ENCODE measurements at places on chromosomes 3 and 15. TPM values are rescaled to one million over a fixed set of nuclear protein-coding genes. Genes with fewer than 3 reads are reported as not detected.
A peak's percentile ranks its signal among the peaks of the same experiment; 100 is the strongest.

The NME9 gene
- total RNA-seq: not detected

- no peak within 1 kb of the TSS for H3K4me3 ChIP-seq
- no peaks in the 10 kb centered on the region for H3K4me1 ChIP-seq
- H3K27ac ChIP-seq: no peak within 1 kb of the TSS
- DNase-seq: no peak
- 0 out of 2 replicates have a peak, but pooled peaks cover 9% of the 10 kb centered on the region for H3K36me3 ChIP-seq
- no peaks in the 10 kb centered on the region for H3K27me3 ChIP-seq
Measured at GRCh38 chr3:44712455-44713075, at the start of gene ZNF502. Gene ZNF502, plus strand, starts transcription at chr3:44712660. Its CDS starts 7,602 bp downstream, at chr3:44720262.

DNA sequence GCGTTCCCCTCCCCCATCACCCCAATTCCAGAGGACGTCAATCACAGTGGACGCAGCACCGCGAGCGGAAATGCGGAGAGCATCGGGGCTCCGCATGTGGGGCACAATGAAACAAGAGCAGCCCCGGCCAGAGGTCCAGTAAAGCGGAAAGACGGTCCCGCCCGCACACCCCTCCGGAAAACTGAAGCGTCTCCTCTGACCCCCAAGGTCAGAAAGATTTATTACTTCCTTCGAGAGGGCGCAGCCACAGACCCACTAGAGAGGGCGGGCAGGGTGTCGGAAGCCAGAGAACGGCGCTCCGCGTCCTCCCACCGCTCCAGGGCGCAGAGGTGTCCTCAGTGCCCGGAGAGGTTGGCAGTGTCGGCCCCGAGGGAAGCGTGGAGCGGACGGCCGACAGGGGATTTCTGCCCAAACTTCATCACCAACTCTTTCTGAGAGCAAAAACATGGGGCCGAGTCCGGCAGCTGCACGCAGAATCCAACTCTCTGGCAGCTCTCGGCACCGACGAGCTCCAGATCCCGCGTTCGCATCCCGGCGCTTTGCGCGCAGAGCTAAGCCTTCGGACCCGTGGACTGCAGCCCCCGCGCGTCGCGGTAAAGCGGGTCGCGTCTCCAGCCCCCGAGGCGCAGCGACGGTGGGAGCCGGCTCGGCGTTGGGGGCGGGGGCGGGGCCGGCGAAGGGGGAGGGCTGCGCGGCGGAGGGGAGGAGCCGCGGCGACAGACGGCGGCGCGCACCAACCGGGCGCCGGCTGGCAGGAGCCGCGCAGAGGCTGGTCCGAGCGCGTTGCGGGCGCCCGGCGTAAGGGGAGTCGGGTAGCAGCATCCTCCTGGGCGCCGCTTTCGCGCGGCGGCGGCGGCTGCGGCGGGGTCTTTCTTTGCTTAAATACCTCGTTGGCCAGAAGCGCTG lies at the start of gene CHST2:
CHST2 (plus strand) TSS at position 763 of the 906 bp plus-strand sequence. CDS start 1,046 bp downstream, outside the sequence.
- H3K4me1 ChIP-seq: no peaks in the 10 kb centered on the region
- H3K36me3 ChIP-seq: no peaks in the 10 kb centered on the region
- DNase-seq: peak; percentile 72

GRCh38 chr15:67548862-67549651 lies 6.6 kb downstream of the MAP2K5 start:
- H3K36me3 ChIP-seq: no peaks in the 10 kb centered on the region
- no peaks in the 10 kb centered on the region for H3K4me1 ChIP-seq
- no peaks in the 10 kb centered on the region for H3K27me3 ChIP-seq
- DNase-seq: no peak

GRCh38 chr15:87528873-87529272 lies 727.7 kb downstream of the NTRK3 start:
- no peaks in the 10 kb centered on the region for H3K27me3 ChIP-seq
- peak; percentile 51 for DNase-seq
- H3K4me3 ChIP-seq: no peak overlapping the region
- H3K27ac ChIP-seq: peak overlapping the region; percentile 19
- peaks cover 22% of the 10 kb centered on the region for H3K4me1 ChIP-seq

GRCh38 chr3:104892044-104892443 lies 474.7 kb upstream of the ALCAM start:
- H3K36me3 ChIP-seq: no peaks in the 10 kb centered on the region
- peaks cover 16% of the 10 kb centered on the region for H3K4me1 ChIP-seq
- H3K4me3 ChIP-seq: no peak overlapping the region
- H3K27me3 ChIP-seq: no peaks in the 10 kb centered on the region
- DNase-seq: no peak

DNA sequence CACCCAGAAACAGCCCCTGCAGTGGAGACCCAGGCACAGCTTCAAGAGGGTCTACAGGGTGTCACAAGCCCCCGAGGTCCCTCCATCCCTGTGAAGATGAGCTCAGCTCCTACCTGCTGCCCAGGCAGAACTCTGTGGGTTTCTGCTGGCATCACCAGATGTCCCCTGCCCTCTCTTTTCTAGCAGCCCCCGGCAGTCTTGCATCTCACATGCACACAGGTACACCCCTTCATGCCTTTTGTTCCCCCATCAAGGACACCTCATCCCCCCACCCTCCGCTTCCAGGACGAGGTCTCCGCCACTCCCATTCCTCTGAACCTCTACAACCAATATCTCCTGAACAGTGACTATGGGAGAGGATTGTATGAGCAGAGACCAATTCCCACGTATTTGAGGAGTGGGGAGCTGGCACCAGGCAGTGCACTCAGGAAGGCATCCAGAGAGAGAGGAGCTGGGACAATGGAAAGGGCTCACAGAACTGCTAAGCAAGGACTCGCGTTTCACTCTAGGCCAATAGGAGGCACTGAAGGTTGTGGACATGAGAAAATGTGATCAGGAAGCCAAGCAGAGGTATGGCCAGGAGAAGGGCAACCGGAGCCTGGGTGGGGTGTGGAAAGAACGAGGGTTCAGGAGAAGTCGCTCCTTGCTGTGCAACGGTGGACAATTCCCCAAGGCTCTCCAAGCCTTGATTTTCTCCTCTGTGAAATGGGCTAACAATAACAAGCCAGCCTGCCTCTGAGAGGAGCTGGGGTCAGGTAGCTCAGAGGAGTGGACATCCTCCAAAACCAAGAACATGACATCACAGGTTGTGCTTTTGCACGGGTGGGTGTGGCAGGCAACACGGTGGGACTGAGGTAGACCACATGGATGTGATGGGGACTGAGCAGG lies 115.2 kb downstream of the CHSY1 start:
- no peaks in the 10 kb centered on the region for H3K4me1 ChIP-seq
- no peaks in the 10 kb centered on the region for H3K36me3 ChIP-seq
- no peak overlapping the region for H3K27ac ChIP-seq
- no peak for DNase-seq

- H3K4me1 ChIP-seq: peaks cover 10% of the 10 kb centered on the region
- no peaks in the 10 kb centered on the region for H3K27me3 ChIP-seq
- H3K36me3 ChIP-seq: no peaks in the 10 kb centered on the region
- DNase-seq: peak; percentile 51
- H3K4me3 ChIP-seq: no peak overlapping the region
Measured at GRCh38 chr3:173599673-173600072, 202.1 kb downstream of the NLGN1 start.

DNA sequence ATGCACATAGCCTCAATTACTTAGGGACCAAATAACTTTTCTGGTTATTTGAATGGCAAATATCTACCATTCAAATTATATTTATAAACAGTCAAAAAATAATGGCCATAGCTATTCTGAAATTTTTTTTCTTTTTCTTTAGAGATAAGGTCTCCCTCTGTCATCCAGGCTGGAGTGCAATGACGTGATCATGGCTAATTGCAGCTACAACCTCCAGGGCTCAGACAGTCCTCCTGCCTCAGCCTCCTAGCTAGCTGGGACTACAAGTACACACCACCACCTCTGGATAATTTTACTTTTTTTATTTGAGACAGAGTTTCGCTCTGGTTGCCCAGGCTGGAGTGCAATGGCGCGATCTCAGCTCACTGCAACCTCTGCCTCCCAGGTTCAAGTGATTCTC lies 16.6 kb downstream of the PPP1R2 start:
- no peak overlapping the region for H3K27ac ChIP-seq
- H3K36me3 ChIP-seq: peaks cover 6% of the 10 kb centered on the region
- no peak for DNase-seq

- no peaks in the 10 kb centered on the region for H3K4me1 ChIP-seq
- peaks cover 9% of the 10 kb centered on the region for H3K36me3 ChIP-seq
- H3K27ac ChIP-seq: no peak overlapping the region
- H3K27me3 ChIP-seq: no peaks in the 10 kb centered on the region
- no peak overlapping the region for H3K4me3 ChIP-seq
Measured at GRCh38 chr15:51917493-51917892, 54.1 kb downstream of the LEO1 start.

The PLIN1 gene
- 1.0 TPM for total RNA-seq

The OXSM gene
- 21.4 TPM for total RNA-seq

DNA sequence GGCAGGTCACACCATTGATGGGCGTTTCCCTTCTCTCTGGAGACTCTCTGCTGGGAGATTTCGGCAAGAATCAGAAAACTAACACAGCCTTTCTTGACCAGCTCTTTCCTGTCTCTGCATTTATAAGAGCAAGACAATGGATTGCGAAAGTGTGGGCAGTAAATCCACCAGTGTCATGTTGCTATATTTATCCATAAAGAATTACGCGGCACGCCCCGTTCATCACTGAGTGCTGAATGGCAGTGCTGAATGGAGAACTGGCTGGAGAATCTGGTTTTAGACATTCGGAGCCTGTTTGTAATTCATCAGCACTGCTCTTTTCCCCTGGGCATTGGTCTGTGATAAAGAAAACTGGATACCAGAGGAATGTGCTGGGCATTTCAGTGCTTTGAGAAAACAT lies 2.0 kb upstream of the CEMIP start:
- peak overlapping the region; percentile 74 for H3K27ac ChIP-seq
- H3K4me3 ChIP-seq: no peak overlapping the region
- H3K36me3 ChIP-seq: no peaks in the 10 kb centered on the region

DNA sequence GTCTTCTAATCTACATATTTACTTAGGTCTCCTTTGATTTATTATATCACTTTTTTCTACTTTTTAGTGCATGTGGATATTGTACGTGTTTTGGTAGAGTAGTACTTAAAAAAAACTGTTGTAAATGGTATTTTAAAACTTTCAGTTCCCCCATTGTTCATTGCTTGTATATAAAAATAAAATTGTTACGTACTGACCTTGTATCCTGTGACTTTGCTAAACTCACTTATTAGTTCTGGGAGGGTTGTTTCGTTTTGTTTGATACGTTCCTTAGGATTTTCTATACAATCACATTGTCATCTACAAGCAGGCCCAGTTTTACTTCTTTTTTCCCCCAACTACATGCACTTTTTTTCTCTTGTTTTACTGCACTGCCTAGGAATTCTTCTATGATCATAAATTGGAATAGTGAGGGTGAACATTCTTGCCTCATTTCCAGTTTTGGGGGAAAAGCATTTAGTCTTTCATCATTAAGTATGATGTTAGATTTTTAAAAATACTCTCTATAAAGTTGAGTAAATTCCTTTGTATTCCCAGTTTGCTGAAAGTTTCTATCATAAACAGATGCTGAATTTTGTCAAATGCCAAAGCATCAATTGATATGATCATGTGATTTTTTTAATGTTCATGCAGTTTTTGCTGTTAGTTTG lies 33.5 kb upstream of the ACKR4 start:
- DNase-seq: no peak
- no peaks in the 10 kb centered on the region for H3K36me3 ChIP-seq
- H3K4me3 ChIP-seq: no peak overlapping the region
- H3K4me1 ChIP-seq: no peaks in the 10 kb centered on the region
- no peaks in the 10 kb centered on the region for H3K27me3 ChIP-seq

Measured in PC-3 (cell line).